ENCODE measurements at places on chromosomes 2 and 18.
A peak's percentile ranks its signal among the peaks of the same experiment; 100 is the strongest.

DNA sequence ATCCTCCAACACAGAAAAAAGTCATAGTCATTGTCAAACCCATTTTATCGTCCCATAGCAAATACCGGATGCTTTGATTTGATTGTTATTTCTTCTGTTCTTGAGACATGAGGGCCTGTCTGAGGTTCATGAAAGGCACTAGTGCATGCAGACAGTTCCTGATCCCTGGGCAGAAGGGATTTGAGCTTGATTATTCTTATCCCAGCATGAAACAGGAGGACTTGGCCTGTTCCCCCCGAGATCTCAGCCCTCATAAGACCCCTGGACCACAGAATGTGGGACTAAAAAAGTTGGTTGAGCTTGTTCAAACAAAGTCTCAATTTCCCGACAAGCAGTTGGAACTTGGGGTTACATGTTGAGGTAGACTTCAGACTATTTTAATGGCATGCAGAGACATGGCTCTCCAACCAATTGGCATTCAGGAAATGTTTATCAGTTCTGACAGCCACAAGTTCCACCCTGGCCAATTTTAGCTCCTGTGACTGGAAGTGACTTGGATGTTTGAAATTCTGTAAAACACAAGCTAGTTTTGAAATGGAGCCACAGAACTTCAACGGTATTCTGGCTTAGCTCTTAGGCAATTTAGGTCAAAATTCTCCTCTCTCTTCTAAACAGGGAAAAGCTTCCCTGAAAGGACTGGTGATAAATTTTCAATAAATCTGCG, 366.9 kb upstream of the SLC14A2 start:
- peak; percentile 86 for ATAC-seq

DNA sequence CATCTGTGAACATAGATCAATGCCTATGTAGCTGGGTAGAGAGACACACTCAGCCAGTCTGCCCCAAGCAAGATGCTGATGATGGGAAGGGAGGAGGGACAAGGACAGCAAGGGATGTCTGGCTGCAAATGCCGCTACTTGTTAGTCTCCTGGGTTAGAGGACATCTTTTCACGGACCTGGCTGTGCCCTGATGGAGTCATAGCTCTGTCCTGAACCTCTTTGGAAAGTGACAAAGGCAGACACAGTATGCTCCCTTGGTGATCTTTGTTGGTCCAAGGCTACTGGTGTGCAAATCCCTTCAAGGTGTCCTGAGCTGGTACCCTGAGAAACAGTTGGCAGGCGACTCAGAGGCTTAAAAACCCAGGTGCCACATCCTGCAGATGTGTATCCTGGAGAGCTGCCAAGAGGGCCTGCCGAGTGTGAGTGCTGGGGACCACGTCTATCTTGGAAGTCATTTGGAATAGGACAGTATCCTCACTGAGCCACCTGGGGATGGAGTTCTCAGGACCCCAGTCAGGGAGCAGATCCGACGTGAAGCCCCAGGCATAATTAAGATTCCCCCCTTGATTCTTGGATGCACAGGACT, 10.8 kb downstream of the FOSL2 start:
- ATAC-seq: no peak

DNA sequence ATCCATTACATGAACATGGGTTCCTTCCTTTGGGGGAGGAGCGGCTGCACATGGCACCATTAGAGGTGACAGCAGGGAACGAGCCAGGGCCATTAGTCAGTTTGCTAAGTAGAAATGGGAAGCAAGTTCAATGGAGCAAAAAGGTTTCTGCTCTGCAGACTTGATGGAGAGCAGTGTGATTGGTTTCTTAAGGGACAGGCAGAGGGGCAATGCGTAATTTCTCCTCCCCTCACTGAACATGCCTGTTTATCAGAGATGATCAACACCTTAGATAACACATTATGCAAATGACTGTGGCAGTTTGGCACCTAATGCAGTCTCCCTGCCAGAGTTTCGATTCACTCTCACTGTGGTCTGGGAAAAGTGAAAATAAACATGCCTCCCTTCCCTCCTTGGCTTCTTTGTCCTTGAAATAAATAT, 414.5 kb downstream of the STK39 start:
- no peak for ATAC-seq

DNA sequence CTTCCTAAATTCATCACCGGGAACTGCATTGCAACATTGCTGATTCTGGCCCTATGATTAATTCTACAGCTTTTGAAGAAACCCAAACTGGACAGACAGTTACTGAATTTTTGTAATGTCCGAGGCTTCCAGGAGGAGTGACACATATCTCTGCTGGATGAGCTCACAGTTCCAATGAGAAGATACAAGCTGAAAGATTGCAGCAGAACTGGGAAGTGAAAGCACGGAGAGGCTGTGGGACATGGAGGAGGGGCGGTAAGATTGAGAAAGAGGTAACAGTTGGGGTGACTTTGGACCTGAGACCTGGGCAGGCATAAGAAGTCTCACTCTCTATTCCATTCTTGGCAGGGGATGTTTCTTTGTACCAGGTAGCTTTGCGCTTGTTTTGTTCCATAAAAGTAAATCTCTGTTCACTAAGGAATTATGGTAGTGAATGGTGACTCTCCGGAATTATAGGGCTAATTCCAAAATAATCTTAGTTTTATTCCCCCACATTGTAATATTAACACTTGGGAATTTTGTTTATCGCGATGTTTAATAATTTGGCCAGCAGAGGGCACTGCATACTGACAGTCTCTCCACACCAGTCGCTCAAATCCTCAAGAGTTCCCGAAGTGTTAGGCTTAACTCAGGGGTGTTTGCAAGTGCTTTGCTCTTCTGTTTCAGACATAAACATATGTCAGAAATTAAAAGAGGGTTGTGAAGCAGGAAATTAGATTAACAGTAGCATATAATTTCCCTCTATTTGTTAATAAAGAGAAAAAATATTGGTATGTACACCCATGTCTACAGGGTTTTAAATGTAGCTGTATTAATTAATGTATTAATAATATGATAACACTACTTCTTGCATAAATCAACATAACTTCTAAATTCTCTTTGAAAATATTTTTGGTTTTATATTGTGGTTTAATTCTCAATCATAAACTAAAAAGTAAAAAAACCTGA, 201.4 kb downstream of the SOCS6 start:
- ATAC-seq: peak; percentile 87

DNA sequence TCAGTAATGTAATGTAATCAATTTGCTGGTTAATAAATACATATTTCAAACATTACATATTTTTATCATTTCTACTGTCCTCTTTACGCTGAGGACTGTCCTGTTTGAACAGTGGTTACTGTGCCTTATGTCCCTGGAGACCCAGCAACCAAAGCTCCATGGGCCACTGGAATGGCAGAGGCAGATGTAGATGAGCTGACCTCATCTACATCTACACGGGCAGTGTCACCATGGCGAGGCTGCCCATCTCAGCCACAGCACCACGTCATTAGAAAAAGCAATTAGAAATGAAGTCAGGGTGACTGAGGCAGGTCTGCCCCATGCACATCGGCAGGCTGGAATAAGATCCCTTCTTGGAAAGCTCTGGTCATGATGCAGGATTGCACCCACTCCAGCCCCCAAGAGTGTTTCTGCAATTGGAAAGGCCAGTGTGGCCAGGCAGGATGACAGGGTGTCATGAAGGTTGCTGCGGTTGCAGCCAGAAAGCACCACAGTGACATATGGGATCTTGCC, 237.5 kb downstream of the NDUFA10 start:
- no peak for ATAC-seq

GRCh38 chr18:63180321-63180720, 139.2 kb downstream of the BCL2 start:
- no peak for ATAC-seq

- ATAC-seq: no peak
Measured at GRCh38 chr2:20471148-20471547, 24.3 kb downstream of the RHOB start.

DNA sequence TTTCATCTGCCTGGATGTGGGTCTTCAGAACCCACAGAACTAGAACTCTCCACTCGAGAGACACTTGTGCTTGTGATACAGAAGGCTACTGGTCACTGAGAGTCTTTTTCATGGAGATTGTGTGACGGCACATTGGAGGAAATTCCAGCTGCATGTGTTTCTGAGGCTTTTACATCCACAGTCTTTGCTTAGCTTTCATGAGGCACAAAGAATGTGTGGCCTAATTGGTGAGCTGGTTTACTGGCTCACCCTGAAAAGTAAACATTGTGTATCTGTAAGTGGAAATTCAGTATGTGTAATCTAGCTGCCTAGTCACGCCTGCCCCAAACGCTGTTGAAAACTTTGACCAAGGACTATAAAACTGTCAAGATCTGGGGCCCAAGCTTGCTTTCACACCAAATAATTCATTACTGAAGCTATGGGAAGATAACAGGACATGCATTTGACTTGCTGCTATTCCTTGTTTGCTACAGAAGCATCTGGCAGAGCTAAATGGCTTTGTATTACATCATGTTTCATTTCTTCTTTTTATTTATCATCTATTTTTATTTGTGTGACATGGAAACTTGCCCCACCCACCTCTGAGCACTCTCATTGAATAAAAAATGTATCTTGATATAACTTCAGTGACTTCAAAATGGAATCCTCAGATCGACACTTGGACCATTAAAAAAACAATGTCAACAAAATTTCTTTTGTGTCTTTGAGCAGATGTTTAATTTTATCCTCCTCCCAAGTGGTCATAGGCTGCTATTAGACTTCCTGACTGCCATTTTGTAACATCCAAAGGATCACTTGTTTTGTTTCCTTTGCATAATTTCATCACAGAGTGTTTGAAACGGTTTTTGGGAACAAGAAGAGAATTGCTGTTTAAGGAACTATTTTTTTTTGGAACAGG, 80.2 kb downstream of the EFEMP1 start:
- ATAC-seq: peak; percentile 35

All from gastroesophageal sphincter (tissue), 4 donors.